Activated CD8-positive, alpha-beta memory T cell treated with anti-CD3 and anti-CD28 coated beads for 1 hour (primary cell): ENCODE measurements at places on chromosomes 12 and 14.

DNA sequence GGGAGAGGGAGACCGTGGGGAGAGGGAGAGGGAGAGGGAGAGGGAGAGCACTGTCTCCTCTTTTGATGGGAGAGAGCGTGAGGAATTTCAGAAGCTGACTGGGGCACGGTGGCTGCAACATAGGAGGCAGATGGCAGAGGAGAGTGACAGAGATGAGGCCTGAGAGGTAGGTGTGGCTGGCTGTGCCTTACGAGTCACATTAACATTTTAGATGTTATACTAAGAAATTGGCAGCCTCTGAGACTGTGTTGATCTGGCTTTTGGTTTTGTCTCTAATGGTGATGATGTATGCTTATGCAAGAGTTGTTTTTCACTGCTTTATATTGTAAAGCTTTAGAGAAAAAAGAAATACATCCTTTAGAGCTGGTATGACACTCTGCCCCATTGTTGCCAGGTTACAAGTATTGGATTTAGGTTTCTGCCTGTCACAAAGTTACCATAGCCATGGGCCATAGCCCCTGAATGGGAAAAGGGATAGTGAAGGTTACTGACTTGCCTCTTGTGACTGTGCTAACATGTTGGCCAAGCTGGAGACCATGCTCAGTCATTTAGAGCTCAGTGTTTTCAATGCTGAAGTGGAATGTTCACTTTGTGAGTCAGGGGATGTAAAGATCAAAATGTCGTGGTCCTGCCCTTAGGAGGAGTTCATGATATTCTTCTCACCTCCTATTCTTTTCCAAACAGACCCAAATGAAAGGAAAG, 186.2 kb downstream of the SYNE2 start:
- no peak for DNase-seq

DNA sequence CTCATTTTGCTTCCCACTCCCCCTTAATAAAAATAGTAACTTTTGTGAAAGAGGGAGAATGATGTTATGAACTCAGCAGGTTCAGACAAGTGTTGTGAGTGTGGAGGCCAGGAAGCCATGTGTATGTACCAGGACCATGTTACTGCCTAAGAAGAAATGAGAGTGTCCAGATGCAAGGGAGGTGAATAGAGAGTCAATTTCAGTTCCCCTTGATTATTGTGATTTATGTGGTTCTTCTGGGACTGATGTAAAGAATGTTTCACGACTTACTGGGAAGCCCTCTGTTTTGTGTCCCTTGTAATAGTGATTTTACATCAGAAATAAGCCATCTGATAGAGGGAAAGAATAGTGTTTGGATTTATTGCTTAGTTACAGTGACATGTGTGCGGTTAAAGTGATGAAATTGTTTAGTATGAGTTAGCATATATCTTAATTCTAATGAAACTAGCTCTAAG, 32.5 kb downstream of the FBXO34 start:
- no peak for DNase-seq

- DNase-seq, result no peak
These were observed 145.8 kb downstream of the SLC8A3 start for GRCh38 chr14:70043001-70043400.

- DNase-seq, result no peak
These were observed 993 bp downstream of the CCDC196 start for GRCh38 chr14:66487164-66487563.

GRCh38 chr12:63989301-63989845, 144.9 kb downstream of the SRGAP1 start:
- DNase-seq, result no peak

DNA sequence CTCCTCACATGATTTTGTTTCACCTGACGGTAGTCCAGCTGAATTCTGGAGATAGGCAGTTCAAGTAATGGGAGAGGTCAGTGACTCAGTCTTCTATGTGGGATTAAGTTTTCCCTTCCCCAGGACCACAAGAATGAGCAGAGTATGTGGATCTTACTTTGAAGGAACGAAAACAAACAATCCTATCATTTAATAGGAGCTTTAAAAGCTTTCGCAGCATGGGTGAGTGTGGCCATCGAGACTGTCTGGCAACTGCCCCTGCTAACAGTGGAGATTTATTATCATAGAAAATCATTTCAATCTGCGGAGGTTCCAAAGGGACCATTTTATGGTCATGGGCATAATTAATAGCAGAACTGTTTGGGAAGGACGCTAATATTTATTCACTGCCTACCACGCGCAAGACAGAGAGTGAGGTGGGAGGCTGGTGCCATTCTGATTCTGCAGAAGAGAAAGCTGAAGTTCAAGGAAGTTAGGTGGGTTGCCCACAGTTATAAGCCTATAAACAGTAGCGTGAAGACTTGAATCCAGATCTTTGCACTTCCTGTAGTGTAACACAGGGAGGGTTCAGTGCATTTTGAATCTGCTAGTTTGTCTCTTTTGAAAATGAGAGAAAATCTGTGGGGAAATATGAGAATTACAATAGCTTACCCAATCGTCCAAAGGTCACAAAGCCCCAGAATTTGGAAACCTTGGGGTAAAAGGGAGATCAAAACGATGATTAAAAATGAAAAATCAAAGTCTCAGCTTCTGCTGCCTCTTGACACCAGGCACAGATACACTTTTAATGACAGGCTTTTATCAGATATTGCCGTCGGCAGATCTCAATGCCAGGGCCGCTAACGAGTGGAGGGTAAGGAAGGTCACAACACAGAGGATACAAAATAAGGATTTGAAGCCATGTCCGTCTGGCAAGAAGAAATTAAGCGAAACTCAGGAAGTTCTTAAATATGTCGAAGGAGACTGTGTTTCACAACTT, 209.6 kb downstream of the CRADD start:
- no peak for DNase-seq

DNA sequence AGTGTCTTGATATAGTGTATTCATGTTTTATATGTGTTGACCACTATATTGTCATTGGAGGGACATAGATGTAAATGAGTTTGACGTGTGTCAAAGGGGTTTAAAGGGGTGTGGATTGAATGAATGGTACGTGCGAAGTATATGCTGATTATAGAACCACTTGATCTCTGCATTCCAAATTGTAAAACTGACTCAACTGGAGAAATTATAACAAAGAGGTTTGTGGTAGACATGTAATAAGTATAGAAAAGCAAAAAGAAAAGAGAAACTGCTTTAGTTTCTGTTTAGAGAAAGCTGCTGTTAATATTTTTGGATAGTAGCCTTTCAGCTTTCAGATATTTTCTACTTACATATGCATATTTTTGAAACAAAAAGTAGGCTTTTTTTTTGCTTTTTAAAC, 8.9 kb upstream of the MYRFL start:
- no peak for DNase-seq

DNA sequence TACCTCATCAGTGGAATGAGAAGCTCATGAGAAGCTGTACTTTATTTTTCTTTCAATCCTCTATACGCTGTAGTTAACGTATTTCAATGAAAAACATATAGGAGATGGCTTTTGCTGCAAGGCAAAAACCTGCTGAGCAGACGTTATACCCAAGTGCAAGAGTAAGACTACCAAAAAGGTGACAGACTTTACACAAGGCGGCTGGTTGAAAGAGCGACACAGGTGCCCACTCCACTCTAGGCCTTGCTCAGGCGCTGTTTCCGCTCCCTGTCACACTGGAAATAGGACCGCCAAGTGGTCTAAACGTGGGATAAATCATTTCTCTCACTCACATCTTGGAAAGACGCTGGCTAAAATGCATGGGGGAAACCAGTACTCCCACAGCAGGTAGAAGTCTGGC, 54.5 kb downstream of the PPP2R5C start:
- DNase-seq, result no peak

GRCh38 chr14:68782091-68782981, 10.5 kb downstream of the ZFP36L1 start:
- DNase-seq, result no peak

DNA sequence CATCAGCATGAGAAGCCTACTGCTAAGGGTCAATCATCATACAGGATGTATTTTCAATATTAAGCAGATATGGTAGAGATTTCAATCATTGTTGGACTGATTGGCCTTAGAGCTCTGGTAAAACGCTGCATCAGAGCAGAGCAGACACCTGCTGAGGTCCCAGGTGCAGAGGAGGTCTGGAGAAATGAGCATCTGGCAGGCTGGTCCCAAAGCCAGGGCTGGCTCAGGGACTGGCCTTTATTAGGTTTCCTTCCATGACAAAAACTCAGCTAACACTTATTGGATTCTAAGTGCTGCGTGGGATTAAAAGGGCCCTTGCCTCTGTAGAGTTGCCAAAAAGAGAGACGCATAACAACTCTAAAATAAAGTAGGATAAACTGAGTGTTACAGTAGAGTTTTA, 29.7 kb downstream of the AKAP6 start:
- no peak for DNase-seq

DNA sequence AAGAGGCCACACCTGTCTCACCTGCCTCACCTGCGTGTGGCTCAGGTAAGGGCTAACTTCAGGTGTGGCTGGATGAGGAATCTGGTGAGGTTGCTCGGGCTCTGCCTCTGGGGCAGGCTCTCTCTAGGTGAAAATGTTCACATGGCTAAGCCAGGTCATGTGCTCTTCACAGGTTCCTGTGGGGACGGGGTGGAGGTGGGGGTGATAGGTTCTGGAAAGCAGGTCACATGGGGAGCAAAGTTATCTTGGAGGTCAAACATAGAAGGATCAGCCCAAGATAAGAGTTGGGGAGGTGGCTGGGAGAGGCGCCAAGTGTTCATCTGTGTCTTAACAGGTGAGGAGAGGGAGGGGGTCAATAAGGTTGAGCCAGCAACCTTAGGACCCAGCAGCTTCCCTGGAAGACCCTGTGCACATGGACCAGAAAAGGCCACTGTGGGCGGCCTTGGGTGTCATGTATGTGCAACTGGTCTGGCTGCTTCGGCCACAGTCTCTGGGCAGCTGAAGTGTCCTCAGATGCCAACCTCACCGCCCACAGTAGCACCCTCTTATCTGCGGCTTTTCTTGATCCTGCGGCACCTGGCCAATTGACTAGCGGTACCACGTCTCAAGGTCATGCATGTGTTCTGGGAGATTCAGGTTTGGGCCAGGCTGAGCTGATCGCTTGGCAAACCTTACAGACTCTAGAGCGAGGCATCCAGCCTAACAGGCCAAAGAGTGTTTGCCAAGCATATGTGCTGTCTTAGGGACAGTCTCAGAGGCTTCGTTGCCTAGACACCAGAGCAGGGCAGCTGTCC, 60.5 kb downstream of the CACNA1C start:
- no peak for DNase-seq

GRCh38 chr12:12301122-12301521, 34.3 kb upstream of the LRP6 start:
- DNase-seq, result no peak

- DNase-seq, result no peak
These were observed 947 bp downstream of the GAS2L3 start for GRCh38 chr12:100574187-100575074.

DNA sequence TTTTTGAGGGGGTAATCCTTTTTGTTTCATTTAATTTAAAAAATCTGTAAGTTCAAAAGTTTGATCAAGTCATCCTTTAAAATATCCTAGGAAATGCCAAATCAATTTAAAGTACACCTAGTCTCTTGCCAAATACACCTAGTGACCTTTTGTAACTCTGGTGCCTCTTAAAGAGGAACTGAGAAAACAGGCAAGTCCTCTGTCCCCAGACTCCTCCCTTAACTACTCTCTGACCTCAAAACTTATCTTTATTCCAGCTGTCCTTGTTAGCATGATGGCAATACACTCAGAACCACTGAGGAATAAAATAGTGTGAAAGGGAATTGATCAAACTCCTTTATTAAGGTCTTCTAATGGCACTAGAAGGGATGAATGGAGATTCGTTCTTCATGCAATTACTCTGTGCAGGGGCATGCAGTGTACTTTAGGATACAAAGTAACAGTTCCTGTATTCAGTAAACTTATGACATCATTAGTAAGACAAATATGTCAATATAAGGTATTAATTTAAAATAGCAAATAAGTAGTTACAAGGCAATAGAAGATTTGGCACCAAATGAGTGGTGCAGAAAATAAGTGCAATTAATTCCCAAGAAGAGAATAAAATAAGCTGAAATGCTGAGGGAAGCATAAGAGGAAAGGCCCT, 3.3 kb downstream of the FAR2 start:
- DNase-seq, result no peak
